ENCODE measurements at places on chromosomes 13 and 19.

- DNase-seq = no peak
Observed at GRCh38 chr13:35557475-35557874, 81.0 kb upstream of the MAB21L1 start.

- DNase-seq = no peak
Observed at GRCh38 chr13:73055813-73056564, 2.8 kb upstream of the KLF5 start.

DNA sequence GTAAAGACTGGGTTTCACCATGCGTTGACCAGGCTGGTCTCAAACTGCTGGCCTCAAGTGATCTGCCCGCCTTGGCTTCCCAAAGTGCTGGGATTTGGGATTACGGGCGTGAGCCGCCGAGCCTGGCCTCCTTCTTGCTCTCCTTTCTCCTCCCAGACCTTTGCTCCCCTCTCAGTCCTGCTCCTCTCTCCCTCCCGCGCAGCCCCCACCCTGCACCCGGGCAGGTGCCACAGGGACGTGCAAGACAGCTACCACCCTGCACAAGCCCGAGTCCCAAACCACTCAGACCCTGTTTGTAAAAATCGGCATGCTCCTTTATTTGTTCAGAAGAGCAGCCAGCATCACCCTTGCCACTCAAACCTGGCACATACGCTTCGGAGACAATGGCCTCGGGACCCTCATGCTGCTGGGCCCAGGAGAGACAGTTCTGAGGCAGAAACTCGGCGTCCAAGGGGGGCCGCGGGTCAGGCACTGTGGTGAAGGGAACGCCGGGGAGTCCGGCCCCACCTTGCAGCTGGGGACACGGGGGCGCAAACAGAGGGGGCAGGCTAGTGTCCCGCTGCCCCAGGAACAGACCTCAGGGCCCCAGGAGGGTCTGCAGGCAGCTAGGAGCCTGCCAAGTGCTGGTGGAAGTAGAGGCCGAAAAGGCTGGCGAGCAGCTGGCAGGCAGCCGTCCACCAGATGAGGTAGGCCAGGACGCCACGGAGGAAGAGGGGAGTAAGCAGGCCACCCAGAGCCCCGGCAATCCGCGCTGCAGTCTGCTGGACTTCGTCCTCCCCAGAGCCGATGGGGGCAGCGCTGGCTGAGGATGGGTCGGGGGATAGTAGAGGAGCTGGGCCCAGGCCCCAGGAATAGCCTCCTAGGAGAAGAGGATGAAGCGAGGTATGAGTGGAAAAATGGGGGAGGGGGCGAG, 18.7 kb downstream of the TMEM161A start:
- DNase-seq = no peak

DNA sequence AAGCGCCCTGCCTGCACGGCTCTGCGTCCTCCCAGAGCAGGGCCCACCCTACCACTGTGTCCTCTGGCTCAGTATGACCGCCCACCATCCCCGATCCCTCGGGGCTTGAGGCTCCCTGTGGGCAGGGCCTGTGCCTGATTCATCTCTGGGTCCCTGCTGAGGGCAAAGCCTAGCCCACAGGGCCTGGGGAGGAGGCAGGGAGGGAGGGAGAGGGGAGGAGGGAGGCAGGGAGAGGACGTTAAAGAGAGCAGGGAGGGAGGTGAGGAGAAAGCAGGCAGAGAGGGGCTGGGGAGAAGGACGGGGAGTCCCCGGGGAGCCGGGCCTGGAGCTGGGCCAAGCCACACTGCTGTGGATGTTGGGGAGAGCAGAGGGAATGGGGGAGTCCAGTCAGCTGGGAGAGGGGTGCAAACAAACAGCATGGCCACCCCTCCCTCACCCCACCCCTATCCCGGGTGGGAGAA, 4.0 kb upstream of the ERFL start:
- DNase-seq = no peak

DNA sequence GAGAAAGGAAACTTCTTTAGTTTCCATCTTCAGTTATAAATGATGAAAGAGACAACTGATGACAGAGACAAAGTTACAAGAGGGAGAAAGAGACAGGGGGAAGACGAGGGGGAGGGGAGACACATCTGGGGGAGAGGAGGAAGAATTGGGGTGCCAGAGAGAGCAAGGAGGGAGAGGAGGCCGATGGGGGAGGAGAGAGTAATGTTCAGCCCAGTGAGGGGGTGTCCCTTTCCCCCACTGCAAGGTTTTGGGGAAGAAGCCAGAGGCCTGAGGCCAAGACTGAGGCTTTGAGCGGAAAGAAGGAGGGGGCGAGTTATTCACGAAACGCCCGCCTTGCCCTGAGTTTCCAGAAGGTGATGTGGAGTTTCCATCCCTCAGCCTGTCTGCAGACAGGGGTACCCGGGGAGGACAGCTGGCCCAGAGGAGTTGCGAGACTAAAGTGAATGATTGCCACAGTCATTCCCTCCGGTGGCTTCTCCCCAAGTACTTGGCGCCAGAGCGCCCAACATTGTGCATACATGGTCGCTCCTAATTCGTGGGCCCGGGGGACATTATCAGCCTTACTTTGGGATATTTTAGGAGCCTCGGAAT, 558 bp upstream of the PPAN start:
- no peak for DNase-seq

GRCh38 chr19:13982773-13983172, 23.3 kb downstream of the RFX1 start:
- no peak for DNase-seq

GRCh38 chr13:105463011-105463501, 1072.4 kb downstream of the EFNB2 start:
- no peak for DNase-seq
